MM.1S (cell line): ENCODE measurements at places on chromosomes 16 and 17.

DNA sequence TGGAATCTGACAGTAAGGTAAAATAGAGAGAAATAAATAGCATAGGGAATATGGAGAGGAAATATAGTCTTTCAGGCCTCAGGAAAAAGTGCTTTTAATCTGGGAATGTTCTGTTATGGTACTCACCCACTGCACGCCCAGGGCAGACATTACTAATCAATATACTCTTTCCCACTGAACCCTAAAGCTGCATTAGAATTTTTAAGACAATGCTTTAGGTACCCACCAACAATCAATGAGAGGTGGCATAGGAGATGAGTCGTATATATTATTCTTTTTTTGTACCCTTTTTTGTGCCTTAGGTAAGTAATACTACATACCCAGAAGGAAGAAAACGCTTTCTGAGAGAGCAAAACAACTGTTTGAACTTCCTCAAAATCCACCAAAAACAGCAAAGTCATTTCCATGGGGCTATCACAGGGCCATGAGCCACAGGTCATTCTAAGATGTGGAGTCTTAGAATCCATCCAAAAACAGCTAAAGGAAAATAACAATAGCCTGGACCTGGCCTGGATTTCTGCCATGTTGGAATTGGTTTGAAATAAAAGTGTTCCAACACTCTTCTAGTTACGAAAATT is 542.1 kb downstream of the XYLT1 start:
- DNase-seq, result no peak

DNA sequence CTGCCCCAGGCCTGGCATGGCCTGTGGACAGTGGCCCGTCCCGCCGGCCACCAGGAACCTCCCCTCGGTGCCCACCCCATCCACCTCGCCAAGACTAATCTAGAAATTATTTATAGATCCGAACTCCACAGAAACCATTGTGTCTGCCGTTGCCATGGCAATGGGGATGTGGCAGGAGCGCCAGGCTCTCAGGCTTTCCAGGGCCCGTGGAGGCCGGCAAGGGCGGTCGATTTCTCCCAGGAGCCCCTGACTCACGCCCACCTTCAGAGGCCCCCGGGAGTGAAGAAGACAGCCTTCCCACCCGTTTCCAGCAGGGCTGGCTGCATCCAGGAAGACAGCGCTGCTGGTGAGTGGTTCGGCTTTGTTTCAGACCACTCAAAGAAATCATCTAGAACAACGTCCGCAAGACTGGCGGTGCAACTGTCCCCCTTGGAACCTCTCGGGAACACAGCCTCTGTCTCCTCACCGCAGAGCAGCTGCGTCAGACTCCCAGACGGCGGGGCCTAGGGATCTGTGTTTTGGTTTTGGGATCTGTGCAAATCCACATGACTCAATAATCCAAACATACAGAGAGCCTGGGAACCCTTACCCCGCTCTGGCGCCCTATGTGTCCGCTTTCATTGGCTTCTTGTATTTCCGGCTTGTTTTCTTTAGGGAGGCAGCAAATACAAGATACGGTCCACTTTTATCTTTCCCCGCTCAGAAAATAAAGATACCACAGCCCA is 48.5 kb upstream of the ZCCHC14 start:
- no peak for DNase-seq

DNA sequence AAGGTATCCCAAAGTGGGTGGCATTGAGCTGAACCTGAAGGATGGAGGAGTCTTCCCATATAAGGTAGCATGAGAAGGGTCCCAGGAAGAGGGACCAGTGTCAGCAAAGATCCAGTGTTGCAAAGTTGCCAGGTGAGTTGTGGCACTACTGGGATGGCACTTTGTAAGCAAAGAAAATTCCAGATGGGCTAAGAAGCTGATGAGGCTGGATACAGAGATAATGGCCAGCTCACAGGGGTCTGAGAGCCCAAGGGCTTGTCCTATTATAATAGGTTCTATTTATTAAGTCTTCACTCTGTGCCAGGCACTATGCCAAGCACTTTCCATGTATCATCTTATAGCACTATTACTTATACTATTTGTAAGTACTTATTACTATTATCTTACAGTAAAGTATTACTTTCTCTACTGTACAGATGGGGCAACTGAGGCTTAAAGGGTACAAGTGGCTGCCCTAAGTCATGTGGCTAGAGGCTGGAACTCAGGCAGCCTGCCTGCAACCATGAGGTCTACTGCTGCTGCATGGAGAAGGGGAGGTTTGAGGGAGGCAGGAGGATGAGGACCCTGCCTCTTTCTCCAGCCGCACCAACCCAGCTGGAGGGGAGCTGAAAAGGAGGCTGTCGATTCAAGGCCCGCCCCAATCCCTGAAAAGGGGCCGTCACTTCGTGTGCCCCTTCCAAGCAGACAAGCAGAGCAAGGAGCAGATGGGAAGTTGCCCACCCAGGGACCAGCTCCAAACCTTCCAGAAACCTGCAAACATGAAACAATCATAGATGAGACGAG is 86.5 kb downstream of the C16orf78 start:
- DNase-seq, result no peak

DNA sequence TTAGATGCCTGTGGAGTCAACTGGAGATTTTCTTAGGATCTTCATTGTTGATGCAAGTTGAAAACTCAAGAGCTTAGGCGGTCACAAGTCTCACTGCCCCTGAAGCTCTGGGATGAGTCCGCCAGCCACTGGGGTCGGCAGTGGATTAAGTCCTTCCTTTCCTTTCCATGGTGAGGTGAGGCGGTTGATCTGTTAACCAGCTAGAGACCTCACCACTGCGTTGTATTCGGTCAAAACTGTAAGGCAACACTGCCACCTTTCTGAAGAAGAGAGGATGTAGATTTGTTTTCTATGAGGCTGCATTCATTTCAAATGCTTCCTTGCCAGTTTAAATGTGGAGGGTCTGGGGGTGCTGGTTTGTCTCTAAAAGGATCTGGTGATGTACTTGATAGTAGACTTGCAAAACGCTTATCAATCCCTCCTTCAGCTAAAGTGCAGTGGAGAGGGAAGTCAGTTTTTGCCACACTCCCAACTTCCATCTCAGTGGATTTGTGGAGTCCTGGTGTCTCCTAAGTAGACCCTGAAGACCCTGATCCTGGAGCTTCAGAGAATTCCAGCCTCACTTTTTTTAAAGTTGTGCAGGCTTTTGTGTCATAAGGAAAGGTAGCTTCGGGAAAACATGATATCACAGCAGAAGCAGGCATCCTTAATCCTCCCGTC is 1.7 kb downstream of the MYOCD start:
- no peak for DNase-seq
